ENCODE measurements at places on chromosomes 5 and 9.

GRCh38 chr5:141234109-141234667 is 11.0 kb upstream of the PCDHB15 start:
- DNase-seq, result no peak

GRCh38 chr5:123454259-123454911 is 31.2 kb upstream of the CEP120 start:
- no peak for DNase-seq

DNA sequence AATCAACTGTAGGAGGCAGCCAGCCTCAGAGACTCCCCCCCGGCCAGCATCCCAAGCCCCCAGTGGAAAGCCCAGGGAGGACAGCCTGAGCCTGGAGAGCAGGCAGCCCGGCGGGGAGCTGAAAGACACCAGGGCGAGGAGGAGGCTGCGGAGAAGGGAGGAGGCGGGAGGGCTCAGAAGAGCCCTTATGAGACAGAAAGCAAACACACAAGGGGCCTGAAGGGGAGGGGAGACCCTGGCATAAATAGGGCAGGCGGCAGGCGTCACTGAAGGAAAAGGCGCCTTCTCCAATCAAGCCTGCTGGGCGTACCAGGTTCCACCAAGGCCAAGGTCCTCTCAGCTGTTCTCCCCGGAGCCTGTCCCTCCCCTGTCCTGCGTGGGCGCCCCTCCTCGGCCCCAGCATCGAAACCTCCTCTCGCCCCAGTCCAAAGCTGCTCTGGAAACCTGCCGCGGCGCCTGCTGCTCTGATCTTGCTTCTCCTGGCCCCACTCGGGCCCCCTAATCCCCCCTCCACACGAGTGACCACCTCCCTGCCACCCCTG is 1.3 kb downstream of the SLC9A3 start:
- no peak for DNase-seq

- DNase-seq, result no peak
Measured at GRCh38 chr5:133706506-133707430, 94.4 kb upstream of the FSTL4 start.

GRCh38 chr5:133801955-133802751 is 166.3 kb downstream of the C5orf15 start:
- DNase-seq, result no peak

DNA sequence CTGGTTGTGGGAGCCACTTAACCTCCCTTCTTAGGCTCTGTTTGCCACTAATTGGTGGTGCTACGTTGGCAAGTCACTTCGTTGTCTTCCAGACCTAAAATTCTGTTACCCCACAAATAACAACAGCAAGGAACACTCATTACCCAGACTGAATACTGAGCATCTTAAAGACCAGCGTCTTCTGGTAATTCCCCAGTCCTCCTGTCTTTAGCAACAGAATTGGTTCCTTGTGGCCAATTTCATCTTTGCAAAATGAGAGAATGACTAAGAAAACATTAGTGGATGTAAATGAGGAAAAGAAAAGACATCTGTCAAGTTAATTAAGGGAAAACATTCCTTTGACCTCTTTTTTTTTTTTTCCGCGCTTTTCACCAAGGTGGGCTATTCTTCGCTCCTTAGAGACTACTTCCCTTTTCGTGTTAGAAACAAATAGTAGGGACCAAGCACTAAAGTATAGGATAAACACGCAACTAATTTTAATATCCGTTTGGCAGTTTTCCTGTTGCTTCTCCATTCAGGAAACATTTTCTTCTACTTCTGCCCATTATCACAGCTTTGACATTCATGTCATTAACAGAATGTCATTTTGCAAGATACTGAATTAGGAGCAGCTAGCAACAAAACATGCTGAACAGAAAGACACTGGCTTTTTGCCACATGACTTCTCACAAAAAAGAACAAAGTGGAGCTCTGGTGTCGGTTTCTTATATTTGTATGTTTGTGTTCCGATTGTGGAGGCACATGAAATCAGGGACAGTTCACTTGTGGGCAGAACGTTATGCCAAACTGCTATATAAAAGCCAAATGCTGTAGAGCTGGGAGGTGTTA is 154.2 kb downstream of the CD180 start:
- DNase-seq, result no peak

GRCh38 chr5:98428806-98429205 is 344.7 kb upstream of the RGMB start:
- no peak for DNase-seq
